ENCODE measurements at places on chromosomes 11 and 22.

- no peak for DNase-seq
Measured at GRCh38 chr22:30247974-30248373, 1.4 kb upstream of the LIF start.

- DNase-seq, result no peak
Measured at GRCh38 chr11:70493891-70494290, 95.6 kb downstream of the CTTN start.

DNA sequence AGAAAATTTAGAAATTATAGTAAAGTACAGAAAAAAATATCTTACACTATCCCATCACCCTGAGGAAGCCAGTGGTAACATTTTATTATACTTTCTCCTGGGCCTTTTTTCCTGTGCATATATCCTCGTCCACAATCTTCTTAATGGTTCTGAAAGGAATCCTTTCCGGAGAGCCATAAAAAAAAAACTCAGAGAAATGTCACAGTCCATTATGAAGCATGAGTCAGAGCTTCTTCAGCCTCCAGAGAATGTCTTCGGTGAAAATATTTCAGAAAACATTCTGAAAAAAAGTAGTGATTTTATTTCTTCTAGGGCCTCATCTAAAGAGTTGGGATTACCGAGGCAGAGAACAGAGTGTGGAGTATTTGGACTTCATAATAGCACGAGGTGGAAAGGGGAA is 163.4 kb downstream of the INSC start:
- no peak for DNase-seq

DNA sequence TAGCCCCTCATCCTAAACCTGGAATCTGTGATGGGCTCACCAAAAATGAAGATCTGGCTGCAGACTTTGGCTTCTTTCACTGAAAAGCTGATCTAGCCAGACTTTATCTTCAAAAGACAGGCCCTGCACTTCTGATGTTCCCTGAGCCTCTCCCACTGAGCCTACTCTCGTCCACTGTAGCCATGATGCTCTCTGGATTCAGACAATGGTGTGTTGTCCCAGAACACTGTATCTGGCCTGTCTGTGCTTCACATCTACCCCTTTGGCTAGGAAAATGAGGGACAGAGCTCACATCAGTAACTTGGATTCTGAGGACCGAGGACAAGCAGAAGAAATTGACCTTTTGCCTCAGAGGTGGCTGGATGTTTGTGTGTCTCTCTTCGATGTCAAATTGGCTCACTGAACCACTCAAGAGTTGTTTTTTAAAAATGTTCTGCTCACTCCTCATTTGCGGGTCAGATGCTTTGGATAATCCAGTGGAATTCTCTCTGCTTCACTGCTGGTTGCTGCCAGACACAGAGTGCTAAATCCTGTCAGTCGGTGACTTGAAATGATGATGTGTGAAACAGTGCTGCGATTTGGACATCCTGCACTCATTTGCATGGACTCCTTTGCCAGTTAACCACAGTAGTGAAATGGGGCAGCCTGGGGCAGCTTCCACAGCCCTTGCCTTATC is 67.5 kb downstream of the ARFGAP2 start:
- DNase-seq, result no peak

- DNase-seq, result no peak
Measured at GRCh38 chr11:101759771-101760450, 154.9 kb upstream of the CEP126 start.

- DNase-seq, result no peak
Measured at GRCh38 chr11:36818410-36818809, 220.4 kb upstream of the RAG2 start.

DNA sequence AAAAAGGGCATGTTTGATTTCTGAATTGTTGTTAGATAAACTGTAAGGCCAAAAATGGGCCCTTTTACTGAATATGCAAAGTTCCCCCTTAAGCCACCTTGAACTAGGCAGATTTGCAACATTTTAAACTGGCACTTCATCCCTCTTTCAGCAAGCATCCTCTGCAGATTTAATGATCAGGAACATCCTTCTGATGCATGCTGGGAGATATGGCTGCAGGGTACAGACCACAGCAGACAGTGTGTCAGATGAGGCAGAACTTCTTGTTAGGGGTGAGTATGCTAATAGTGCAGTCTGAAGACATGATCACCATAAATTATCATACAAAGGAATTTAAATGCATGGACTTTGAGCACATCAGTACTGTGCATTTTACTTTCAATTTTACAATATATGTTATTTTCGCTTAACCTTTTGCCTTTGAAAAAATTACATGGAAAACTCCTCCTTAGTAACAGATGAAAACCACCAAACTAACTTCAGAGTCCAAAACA is 462.5 kb upstream of the ARHGAP42 start:
- no peak for DNase-seq

DNA sequence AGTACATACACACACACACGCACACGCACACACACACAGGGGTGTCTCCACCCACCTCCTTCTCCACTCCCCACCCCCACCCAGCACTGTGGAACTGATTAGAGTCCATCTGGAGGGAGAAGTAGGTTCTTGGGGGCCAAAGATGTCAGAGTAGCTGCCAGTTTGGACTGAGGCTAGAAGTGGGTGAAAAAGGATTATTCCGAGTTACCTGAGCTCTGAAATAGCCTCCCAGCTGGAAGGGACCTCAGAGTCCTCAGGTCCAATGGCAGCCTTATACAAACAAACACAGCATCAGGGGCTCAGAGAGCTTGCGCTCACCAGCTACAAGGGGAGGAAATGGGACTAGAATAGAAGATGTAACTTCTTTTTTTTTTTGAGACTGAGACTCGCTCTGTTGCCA is 20.8 kb downstream of the IL10RA start:
- DNase-seq, result no peak

DNA sequence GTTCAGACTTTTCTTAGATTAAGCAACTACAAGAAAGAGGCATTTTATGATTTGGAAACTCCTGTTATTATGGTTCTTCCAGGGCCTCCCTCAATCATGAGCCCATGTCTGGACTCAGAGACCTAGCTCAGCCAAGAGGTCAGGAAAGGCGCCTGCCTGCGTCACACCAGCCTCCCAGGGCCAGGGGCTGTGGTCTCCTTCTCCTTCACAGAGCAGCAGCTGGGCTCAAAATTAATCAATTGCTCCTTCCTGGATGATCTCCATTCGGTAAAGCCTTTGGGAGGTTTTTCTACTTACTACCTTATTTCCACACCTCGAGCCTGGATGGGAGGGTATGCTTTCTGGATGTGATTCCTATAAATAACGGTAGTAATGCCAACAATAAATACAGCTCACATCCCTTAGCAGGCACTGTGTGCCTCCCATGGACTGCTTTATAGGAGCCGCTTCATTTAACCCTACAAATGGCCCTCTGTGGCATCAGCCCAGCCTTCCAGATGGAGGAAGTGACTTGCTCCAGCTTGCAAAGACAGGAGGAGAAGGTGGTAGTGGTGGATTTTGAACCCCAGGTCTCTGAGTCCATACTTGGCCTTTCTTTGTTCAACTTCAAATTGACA is 1445.6 kb downstream of the TBC1D22A start:
- no peak for DNase-seq

Measured in CD8-positive, alpha-beta T cell (primary cell).